ENCODE measurements at places on chromosomes 16 and 17. TPM values are rescaled to one million over a fixed set of nuclear protein-coding genes. Genes with fewer than 3 reads are reported as not detected.

The MYH2 gene
- total RNA-seq = not detected

GRCh38 chr17:57490890-57491289 lies 234.6 kb downstream of the MSI2 start:
- no peak for DNase-seq
- H3K27ac ChIP-seq = no peak overlapping the region
- peaks cover 30% of the 10 kb centered on the region for H3K4me1 ChIP-seq
- peaks cover 6% of the 10 kb centered on the region for H3K36me3 ChIP-seq

The LPO gene
- not detected for total RNA-seq

DNA sequence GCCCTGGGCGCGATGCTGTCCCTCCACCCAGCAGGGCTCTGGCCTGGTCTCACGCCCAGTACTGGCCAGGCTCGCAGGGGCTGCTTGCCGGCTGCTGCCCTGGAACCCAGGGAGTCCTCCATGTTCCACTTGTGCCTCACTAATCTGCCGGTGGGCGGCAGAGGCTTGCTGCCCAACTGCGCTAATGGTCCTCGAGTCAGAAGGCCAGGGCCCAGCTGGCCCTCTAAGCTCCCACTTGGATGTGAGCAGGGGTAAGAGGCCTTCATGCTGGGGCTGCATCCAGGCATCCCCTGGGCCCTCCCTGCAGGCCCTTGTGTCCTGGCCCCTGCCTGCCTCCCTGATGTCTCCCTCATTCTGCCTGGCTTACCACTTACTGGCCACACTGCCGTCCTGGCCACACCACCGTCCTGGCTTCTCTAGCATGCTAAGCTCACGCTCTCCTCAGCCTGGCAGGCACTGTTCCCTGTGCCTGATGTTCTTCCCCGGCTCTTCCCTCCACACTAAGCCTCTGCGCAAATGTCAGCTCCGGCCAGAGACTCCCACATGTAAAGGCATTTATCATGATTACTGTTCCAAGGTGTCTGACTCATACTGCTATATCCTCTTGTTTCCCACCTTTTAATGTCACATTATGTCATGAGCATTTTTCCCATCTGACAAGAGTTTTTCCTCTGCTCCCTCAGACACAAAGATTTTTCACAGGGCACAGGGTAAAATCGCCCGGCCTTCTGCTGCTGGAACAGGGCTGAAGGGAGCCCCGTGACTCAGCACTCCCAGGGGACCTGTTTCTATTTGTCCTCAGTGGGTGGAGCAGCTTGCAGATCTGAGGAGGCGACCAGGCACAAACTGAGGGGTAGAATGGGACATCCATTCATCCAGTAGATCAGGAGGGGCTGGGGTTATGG lies 15.9 kb downstream of the B9D1 start:
- no peaks in the 10 kb centered on the region for H3K36me3 ChIP-seq
- H3K4me3 ChIP-seq = no peak overlapping the region
- no peak for DNase-seq
- H3K27me3 ChIP-seq = peaks cover 2% of the 10 kb centered on the region
- no peak overlapping the region for H3K27ac ChIP-seq

- H3K27ac ChIP-seq = no peak overlapping the region
- no peaks in the 10 kb centered on the region for H3K27me3 ChIP-seq
- H3K4me3 ChIP-seq = no peak overlapping the region
- no peak for DNase-seq
- peaks cover 35% of the 10 kb centered on the region for H3K36me3 ChIP-seq
These were observed 33.1 kb downstream of the CHCT1 start for GRCh38 chr17:60455378-60455777.

- no peak for DNase-seq
- H3K4me1 ChIP-seq = no peaks in the 10 kb centered on the region
- no peak overlapping the region for H3K27ac ChIP-seq
- H3K4me3 ChIP-seq = no peak overlapping the region
These were observed 249.8 kb upstream of the MAF start for GRCh38 chr16:79850348-79850747.

DNA sequence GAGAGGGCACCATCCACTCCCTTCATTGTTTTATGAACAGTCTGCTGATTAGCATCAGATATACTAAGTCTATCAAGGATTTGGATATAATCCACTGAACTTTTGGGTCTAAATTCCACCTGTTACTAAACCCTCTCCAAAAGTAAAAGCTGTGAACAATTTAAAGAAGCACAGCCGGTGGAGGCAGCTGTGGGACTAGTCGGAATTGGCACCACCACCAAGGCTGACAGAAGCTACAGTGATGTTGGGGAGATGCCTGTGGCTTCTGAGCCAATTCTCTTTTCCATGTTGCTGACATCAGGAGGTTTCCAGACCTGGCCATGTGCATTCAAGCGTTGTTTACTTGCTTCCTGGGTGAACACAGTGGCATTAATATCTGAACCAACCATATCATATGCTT lies 679.0 kb upstream of the CA10 start:
- no peak overlapping the region for H3K4me3 ChIP-seq
- H3K4me1 ChIP-seq = no peaks in the 10 kb centered on the region
- H3K27ac ChIP-seq = no peak overlapping the region
- H3K36me3 ChIP-seq = no peaks in the 10 kb centered on the region
- DNase-seq = no peak

GRCh38 chr16:61797296-61797795 lies 238.9 kb downstream of the CDH8 start:
- no peak for DNase-seq
- H3K27me3 ChIP-seq = no peaks in the 10 kb centered on the region
- no peak overlapping the region for H3K27ac ChIP-seq
- no peak overlapping the region for H3K4me3 ChIP-seq
- no peaks in the 10 kb centered on the region for H3K4me1 ChIP-seq
- no peaks in the 10 kb centered on the region for H3K36me3 ChIP-seq

- no peaks in the 10 kb centered on the region for H3K36me3 ChIP-seq
- no peaks in the 10 kb centered on the region for H3K4me1 ChIP-seq
- H3K27ac ChIP-seq = no peak overlapping the region
- H3K27me3 ChIP-seq = no peaks in the 10 kb centered on the region
- no peak for DNase-seq
These were observed 254.1 kb upstream of the KCNJ16 start for GRCh38 chr17:69820876-69821473.

DNA sequence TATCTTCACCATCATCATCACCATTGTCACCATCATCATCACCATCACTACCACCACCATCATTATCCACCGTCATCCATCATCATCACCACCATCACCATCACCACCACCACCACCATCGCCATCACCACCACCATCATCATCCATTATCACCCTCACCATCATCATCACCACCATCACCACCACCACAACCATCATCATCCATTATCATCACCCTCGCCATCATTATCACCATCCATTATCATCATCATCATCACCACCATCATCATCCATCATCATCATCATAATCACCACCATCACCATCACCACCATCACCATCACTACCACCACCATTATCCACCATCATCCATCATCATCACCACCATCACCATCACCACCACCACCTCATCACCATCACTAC lies 95.6 kb downstream of the C16orf95 start:
- no peaks in the 10 kb centered on the region for H3K36me3 ChIP-seq
- H3K4me3 ChIP-seq = no peak overlapping the region
- H3K27me3 ChIP-seq = peaks cover 7% of the 10 kb centered on the region
- no peaks in the 10 kb centered on the region for H3K4me1 ChIP-seq
- DNase-seq = no peak

The CLDN7 gene
- 1.1 TPM for total RNA-seq

GRCh38 chr17:34169496-34169895 lies 85.6 kb upstream of the CCL2 start:
- no peak for DNase-seq
- peaks cover 8% of the 10 kb centered on the region for H3K4me1 ChIP-seq
- peaks cover 12% of the 10 kb centered on the region for H3K27me3 ChIP-seq
- H3K27ac ChIP-seq = no peak overlapping the region

The DNAH2 gene
- not detected for total RNA-seq

DNA sequence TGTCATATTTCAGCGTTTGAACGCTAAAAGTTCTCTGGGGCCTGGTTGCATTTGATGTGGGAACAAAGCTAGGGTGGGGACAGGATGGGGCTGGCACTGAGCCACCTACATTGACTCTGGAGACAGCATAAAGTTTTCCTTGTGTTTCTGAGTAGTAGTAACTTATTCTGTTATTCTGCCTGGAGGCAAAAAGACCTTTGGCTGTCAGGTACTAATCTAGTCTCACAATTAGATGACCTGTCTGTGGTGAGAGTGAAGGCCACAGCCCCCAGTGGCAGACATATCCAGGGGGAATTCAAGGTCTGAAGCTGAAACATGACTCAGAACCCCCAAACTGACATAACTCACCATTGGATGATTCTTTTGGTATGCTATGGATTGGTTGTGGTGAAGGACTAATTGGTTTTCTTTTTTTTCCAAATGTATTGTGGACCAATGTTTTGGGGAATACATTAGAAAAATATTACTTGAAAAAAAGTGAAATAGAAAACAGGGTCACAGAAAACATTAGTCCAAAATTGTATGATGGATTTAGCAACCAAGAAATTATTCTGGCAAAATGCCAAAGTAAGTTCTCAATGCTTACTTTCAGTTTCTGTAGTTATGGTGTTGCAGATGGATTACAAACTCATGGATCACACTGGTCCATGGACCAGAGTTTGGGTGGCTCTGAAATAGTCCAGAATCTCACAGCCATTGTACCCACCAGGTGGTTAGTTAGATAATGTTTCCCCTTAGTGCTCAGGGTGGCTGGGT lies 10.5 kb upstream of the SALL1 start:
- H3K36me3 ChIP-seq = no peaks in the 10 kb centered on the region
- no peak overlapping the region for H3K27ac ChIP-seq
- DNase-seq = no peak
- H3K4me1 ChIP-seq = no peaks in the 10 kb centered on the region
- H3K4me3 ChIP-seq = no peak overlapping the region

The OR2C1 gene
- total RNA-seq = not detected

- H3K4me3 ChIP-seq = no peak overlapping the region
- H3K27ac ChIP-seq = peak overlapping the region; percentile 92
- no peak for DNase-seq
These were observed 3.8 kb downstream of the FHOD1 start for GRCh38 chr16:67243481-67243880.

GRCh38 chr16:53372992-53373871 lies 61.0 kb upstream of the RBL2 start:
- no peaks in the 10 kb centered on the region for H3K36me3 ChIP-seq
- H3K27me3 ChIP-seq = peaks cover 12% of the 10 kb centered on the region
- peaks cover 16% of the 10 kb centered on the region for H3K4me1 ChIP-seq
- DNase-seq = peak; percentile 75
- H3K27ac ChIP-seq = peak overlapping the region; percentile 6

GRCh38 chr17:9242497-9242881 lies 221.2 kb downstream of the NTN1 start:
- no peak overlapping the region for H3K4me3 ChIP-seq
- H3K27me3 ChIP-seq = no peaks in the 10 kb centered on the region
- H3K4me1 ChIP-seq = peaks cover 15% of the 10 kb centered on the region

DNA sequence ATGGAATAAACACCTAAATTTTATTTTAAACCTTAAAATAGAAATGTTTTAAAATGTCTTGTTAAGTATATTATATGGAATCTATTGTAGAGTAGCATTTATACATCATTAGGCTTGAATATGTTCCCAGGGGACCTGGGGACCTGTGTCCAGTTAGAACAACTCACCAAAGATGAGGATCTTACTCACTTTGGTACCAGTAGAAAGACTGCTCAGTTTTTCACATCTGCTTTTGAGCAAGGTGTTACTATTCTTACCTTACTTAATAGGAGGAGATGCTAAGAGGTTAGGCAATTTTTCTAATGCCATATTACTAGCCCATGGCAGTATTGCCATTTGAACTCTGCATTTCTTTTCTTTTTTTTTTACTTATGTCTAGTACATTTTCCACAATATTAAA lies 14.7 kb downstream of the STXBP4 start:
- peaks cover 11% of the 10 kb centered on the region for H3K36me3 ChIP-seq
- no peak overlapping the region for H3K27ac ChIP-seq
- no peaks in the 10 kb centered on the region for H3K27me3 ChIP-seq
- peaks cover 3% of the 10 kb centered on the region for H3K4me1 ChIP-seq
- no peak overlapping the region for H3K4me3 ChIP-seq

- no peak overlapping the region for H3K27ac ChIP-seq
- H3K4me3 ChIP-seq = no peak overlapping the region
- H3K27me3 ChIP-seq = peaks cover 8% of the 10 kb centered on the region
- H3K36me3 ChIP-seq = no peaks in the 10 kb centered on the region
- DNase-seq = no peak
- peaks cover 4% of the 10 kb centered on the region for H3K4me1 ChIP-seq
These were observed 47.4 kb downstream of the TBX4 start for GRCh38 chr17:61499632-61500031.

- peaks cover 8% of the 10 kb centered on the region for H3K27me3 ChIP-seq
- DNase-seq = no peak
- H3K4me1 ChIP-seq = no peaks in the 10 kb centered on the region
- no peak overlapping the region for H3K4me3 ChIP-seq
- H3K36me3 ChIP-seq = no peaks in the 10 kb centered on the region
These were observed 480.0 kb downstream of the PMP22 start for GRCh38 chr17:14784997-14785696.

All from activated CD8-positive, alpha-beta T cell treated with anti-CD3 and anti-CD28 coated beads, Interleukin-2, amount 10 ng/mL, durations not matched to agents 7 days and 5 days (primary cell).